PC-9 (cell line): ENCODE measurements at places on chromosomes 1 and 21. TPM values are rescaled to one million over a fixed set of nuclear protein-coding genes. Genes with fewer than 3 reads are reported as not detected.

- DNase-seq: peak; percentile 98
Observed at GRCh38 chr1:111592389-111593361, 26.9 kb upstream of the RAP1A start.

- no peak for DNase-seq
Observed at GRCh38 chr1:155976062-155976912, 2.1 kb downstream of the ARHGEF2 start.

- no peak for DNase-seq
Observed at GRCh38 chr1:203629507-203630082, 3.0 kb downstream of the ATP2B4 start.

DNA sequence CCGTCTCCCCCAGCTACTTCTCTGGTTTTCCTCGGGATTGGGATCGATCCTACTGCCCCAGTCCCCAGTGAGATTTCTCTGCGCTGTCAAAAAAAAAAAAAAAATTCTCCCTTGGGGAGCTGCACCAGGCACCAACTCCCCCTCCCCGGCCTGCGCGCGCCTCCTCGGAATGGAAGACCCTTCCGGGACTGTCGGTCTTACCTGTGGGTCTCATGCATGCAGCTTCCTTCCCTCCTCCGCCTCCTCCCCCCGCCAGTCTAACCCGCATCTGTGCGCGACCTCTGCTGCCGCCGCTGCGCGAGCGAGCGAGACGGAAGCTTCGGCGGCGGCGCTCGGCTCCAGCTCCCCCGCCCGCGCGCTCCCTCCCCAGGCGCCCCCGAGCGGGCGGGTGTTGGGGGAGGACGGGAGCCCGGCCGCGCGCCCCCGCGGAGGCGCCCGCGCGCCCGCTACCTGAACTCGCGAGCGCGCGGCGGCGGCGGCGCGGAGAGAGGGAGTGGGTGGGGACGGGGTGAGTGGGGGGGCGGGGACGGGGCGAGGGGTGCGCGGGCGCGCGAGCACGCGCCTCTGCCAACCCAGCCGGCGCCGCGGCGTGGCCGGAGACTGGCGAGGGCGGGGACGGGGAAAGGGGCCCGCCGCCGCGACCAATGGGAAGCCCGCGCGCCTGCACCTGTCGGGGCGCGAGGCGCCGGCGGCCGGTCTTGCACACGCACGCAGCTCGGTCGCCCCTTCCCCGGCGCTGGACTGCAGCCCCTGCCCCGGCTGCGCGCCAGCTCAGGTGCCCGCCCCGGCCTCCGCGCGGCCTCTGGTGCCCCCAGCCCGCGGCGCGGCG lies at the start of gene SUSD4:
TSS of gene SUSD4 (minus strand) at position 321 of the 829 bp plus-strand sequence. CDS start 751 bp downstream, outside the sequence.
- no peak for DNase-seq

DNA sequence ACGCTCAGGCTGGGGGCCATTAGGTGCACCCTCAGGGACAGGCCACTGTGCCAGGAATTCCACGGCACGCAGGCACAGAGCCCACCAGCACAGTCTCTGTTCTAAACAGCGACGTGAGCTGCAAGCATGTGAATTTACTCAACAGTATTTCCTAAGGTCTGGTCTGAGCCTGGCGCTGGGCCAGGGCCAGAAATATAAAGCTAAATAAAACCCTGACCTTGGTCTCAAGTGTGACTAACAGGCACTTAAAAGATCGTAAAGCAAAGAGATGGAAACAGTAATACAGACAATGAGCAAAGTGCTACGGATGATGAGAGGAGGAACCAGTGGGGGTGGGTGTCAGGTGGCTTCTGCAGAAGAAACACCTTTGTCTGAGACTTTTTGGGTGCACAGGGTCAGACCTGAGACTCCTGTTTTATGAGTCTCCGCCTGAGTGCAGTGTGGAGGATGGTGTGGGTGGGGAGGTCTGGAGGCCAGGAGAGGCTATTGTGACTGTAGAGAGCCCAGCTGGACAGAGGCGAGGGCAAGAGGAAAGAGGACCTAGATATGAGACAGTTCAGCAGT lies 53.4 kb upstream of the EDN2 start:
- DNase-seq: no peak

DNA sequence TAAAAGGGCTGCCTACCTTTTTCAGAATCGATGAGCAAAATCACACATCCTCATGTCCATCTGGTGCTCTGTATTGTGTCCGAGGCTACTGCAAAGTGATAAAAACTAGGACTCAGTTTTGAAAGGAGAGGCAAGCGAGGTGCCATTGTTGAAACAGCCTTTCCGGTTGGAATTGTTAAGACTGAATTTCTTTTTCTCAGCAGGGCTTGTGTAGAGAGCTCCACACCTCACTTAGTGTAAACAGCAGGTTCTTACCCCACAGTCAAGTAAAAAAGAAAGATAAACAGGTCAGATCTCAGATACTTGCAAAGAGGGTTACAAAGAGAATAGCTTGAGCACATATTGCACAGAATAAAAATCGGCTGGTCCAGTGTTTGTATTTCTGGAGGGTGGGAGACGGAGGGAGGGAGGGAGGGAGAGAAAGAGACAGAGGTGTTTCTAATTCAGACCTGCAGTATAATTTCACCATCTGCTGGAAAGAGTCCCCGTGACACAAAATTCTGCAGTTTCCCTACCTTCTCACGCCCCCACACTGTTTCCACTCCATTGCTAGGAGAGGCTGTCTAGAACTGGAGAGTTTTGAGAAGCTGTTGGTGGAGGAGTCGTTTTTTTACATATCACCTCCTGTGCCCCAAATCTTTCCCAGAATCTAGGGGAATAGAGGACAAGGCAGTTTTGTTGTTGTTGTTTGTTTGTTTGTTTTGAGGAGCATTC lies 82.5 kb downstream of the EDEM3 start:
- DNase-seq: no peak

GRCh38 chr1:175618559-175618958 lies 124.8 kb downstream of the TNR start:
- DNase-seq: no peak

DNA sequence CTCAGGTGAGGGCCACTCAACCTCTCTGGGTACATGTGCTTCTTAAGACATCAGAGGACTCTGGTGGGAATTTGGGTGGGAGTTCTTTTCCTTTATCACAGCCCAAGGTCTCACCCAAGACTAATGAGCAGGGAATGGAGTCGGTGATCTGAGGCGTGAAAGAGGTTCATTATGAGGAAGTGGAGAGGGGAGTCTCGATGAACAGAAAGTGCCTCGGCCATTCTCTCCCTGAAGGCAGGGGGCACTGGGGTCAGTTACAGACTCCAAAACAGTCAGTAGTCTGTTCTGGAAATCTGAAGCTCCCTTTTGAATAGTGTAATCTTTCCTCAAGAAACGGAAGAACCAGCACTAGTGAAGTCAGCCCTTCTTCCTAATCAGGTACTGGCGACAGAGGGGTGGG lies 36.2 kb downstream of the HSD3B2 start:
- DNase-seq: no peak

- DNase-seq: no peak
Observed at GRCh38 chr1:171494076-171494475, 8.7 kb downstream of the PRRC2C start.

DNA sequence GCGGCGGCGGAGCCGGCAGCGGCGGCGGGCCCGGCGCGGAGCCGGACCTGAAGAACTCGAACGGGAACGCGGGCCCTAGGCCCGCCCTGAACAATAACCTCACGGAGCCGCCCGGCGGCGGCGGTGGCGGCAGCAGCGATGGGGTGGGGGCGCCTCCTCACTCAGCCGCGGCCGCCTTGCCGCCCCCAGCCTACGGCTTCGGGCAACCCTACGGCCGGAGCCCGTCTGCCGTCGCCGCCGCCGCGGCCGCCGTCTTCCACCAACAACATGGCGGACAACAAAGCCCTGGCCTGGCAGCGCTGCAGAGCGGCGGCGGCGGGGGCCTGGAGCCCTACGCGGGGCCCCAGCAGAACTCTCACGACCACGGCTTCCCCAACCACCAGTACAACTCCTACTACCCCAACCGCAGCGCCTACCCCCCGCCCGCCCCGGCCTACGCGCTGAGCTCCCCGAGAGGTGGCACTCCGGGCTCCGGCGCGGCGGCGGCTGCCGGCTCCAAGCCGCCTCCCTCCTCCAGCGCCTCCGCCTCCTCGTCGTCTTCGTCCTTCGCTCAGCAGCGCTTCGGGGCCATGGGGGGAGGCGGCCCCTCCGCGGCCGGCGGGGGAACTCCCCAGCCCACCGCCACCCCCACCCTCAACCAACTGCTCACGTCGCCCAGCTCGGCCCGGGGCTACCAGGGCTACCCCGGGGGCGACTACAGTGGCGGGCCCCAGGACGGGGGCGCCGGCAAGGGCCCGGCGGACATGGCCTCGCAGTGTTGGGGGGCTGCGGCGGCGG lies 1.0 kb downstream of the ARID1A start:
- peak; percentile 9 for DNase-seq

- DNase-seq: no peak
Observed at GRCh38 chr1:162876751-162877150, 15.8 kb upstream of the CCDC190 start.

DNA sequence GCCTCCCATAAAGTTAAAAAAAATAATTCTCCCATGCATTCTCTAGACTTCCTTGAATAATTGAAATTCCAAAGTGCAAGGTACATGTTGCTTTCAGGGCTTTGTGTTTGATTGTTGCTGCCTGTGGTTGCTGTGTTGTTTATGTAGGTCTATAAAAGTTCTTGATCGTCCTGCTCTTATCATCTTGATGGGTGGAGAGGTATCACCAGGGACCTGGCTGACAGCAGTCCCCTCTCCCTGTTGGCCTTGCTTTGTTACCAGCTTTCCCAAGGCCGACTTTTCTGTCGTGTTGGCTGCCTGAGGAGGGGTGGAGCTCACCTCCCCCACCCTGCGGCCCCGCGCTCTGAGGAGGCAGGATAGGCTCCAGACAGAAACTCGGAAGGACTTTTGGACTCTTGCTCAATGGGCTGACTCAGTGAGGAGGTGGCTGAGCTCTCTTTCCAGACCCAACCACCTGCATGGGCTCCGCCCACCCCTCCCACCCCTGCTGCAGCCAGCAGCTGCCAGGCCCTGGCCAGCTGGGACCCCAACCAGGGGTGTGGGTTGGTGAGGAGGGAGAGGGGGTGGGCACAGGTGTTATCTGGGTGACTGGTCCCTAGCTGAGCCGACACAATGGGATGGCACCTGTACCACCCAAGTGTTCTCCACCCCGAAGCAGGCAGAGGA lies 2.0 kb downstream of the INAVA start:
- peak; percentile 92 for DNase-seq

GRCh38 chr1:225567789-225568188 lies 85.1 kb downstream of the ENAH start:
- no peak for DNase-seq

- no peak for DNase-seq
Observed at GRCh38 chr1:173473599-173474011, 3.5 kb upstream of the PRDX6 start.

DNA sequence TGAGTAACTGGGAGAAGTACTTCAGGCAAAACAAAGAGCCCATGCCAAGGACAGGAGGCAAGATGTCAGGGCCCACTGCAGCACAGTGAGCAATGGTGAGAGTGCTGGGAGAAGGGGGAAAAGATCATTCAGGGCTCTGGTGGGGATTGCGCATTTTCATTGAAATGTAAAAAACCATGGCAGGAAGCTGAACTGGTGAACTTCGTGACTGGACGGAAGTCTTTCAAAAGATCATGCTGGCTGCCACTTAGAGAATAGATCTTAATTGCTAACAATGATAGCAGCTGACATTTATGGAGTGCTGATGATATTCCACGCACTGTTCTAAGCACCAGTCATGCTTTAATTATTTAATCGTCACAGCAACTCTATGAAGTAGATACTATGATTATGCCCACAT lies 107.0 kb downstream of the TGFBR3 start:
- no peak for DNase-seq

DNA sequence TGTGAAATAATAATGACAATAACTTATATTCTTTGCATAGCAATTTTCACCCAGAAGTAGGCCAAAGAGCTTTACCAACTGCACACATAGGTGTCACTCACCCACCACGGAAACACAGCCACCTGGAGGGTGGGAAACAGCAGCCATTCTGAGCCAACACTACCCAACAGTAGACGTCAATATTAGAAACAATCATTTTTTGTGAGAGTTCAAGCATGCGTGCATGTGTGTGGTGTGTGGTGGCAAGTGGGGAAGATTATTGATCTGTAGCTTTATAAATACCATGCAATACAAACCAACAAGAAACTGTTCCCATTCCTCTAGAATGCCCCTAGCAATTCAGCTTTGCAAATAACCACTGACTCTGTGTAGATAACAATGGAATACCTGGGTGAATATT lies 19.1 kb downstream of the PROX1 start:
- no peak for DNase-seq

DNA sequence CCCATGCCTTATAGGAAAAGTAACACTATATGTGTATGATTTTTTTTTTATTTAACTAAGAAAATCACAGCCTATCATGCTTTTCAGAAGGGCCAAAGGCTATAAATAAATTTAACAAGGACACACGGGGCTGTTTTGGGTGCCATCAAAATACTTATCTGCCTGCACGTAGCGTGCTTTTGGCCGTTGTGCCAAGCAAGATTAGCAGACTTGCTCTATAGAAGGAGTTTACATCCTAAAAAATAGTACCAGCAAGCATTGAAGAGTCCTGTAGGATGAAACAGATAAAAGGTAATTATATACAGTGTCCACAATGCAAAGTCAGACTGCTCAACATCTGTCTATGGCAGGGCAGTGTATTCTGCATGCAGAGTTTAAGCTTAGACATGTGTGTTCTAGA lies 3.7 kb downstream of the OLIG1 start:
- no peak for DNase-seq

GRCh38 chr1:11188381-11188780 lies 774 bp upstream of the ANGPTL7 start:
- no peak for DNase-seq

GRCh38 chr1:246930830-246931548 lies 759 bp downstream of the AHCTF1 start:
- DNase-seq: peak; percentile 33

DNA sequence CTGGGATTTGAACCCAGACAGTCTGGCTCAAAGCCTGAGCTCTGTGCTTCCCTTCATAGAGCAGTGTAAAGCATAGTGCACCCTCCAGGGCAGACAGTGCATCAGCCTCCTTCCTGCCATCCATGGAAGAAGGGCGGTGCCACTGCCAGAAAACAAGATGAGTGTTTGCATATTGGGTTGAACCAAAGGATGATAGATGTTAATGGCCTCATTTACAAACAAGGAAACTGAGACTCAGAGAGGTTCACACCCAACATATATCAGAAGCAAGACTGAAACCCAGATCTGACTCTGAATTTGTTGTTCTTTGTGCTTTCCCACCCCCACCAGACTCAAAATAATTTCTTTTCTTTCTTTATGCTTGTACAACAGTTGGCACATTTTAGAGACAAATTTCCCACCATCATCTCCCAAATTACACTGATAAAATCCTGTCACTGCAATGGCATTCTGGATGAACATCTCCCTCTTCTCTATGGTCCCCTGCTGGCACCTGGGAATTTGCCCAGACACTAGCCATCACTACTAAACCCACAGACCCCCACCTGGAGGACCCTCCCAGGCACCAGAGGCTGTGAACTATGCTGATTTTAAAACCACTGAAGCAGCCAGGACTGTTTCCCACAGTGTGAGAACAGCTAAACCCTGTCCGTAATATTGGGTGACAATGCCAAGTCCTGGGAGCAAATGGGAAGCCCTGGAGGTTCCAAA lies 45.4 kb upstream of the MPZL1 start:
- no peak for DNase-seq

- DNase-seq: no peak
Observed at GRCh38 chr1:37995751-37996345, 6.0 kb upstream of the SF3A3 start.

The AGPAT3 gene
- total RNA-seq: 39.0 and 41.2 TPM in 2 replicates

The GJB3 gene
- total RNA-seq: 58.6 and 63.0 TPM in 2 replicates

The C1orf35 gene
- 26.4 and 37.6 TPM in 2 replicates for total RNA-seq

The LHX8 gene
- total RNA-seq: not detected in 2 replicates

The S100A8 gene
- not detected in 2 replicates for total RNA-seq

The MKNK1 gene
- total RNA-seq: 103 and 112 TPM in 2 replicates
